ENCODE measurements at places on chromosomes 12 and 14. TPM values are rescaled to one million over a fixed set of nuclear protein-coding genes. Genes with fewer than 3 reads are reported as not detected.

TSPAN11 gene
- 0.50 TPM for total RNA-seq

TSPAN19 gene
- total RNA-seq = under 0.01 TPM

HPD gene
- total RNA-seq = 0.84 TPM

KRT75 gene
- total RNA-seq = not detected

SIX4 gene
- 23.5 TPM for total RNA-seq

ADGRD1 gene
- 0.84 TPM for total RNA-seq

KRT73 gene
- total RNA-seq = not detected

SAMD4A gene
- total RNA-seq = 14.4 TPM

SPRYD4 gene
- 1.3 TPM for total RNA-seq

MNAT1 gene
- 31.9 TPM for total RNA-seq

SMOC1 gene
- 2.2 TPM for total RNA-seq

ENDOU gene
- total RNA-seq = not detected

ACTR10 gene
- total RNA-seq = 49.8 TPM

PTPRB gene
- total RNA-seq = under 0.01 TPM

TMEM121 gene
- total RNA-seq = 9.1 TPM

TAS2R7 gene
- not detected for total RNA-seq

MMP17 gene
- total RNA-seq = 10.3 TPM

SERPINA9 gene
- not detected for total RNA-seq

CPNE6 gene
- not detected for total RNA-seq

STYK1 gene
- total RNA-seq = not detected

TOMM20L gene
- not detected for total RNA-seq

ARHGAP9 gene
- not detected for total RNA-seq

TSHR gene
- not detected for total RNA-seq

CYP27B1 gene
- total RNA-seq = 0.15 TPM

HOMEZ gene
- total RNA-seq = 8.5 TPM

ZC3H14 gene
- 40.6 TPM for total RNA-seq

NUMB gene
- 23.0 TPM for total RNA-seq

TROAP gene
- total RNA-seq = 40.1 TPM

NKX2-1 gene
- not detected for total RNA-seq

ZNF605 gene
- total RNA-seq = 1.5 TPM

CHMP4A gene
- 32.4 TPM for total RNA-seq

All from bronchus fibroblast of lung (primary cell).